Fibroblast of skin of right quadriceps (primary cell): ENCODE measurements at places on chromosomes 7 and 10.

DNA sequence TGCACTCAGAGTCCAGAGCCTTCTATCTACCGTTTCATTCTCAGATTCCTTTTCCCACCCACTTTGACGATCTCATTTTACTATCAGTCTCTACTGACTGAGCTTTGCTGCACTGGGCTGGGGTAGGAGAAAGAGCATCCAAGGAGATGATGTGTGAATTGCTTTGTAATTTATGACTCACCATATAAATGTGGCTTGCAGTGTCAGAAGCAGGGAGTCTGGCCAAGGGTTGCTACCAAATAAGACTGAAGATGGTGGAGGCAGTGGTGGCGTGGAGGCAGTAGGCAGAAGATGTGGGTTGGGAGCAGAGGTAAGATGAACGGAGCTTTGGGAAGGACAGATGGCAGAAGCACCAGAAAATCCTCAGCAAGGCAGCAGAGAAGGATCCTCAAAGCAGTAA is 73.3 kb upstream of the AGK start:
- no peak for DNase-seq

DNA sequence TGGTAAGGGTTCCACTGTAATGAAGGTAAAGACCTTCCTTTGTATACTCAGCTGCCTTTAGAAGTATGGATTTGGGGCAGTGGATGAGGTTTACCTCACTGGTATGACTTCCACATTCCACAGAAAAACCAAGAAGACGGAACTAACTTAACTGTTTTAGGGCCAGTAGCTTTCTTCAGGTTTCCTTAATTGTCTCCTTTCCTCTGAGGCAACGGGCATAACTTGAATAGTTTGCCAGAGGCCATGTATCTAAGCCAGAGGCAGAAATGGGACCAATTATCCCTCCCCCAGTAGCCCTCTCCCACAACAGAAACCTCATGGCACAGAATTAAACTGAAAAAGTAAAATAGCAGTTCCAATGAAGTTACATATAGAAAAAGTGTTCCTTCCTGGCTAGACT is 281.7 kb downstream of the PHTF2 start:
- peak; percentile 30 for DNase-seq

- DNase-seq, result peak; percentile 34
Observed at GRCh38 chr10:105797234-105797890, 1156.3 kb downstream of the SORCS3 start.

- no peak for DNase-seq
Observed at GRCh38 chr10:6558759-6559461, 21.2 kb downstream of the PRKCQ start.

- no peak for DNase-seq
Observed at GRCh38 chr10:74745449-74745848, 81.0 kb upstream of the KAT6B start.
